Activated CD4-positive, alpha-beta T cell treated with anti-CD3 and anti-CD28 coated beads, Interleukin-2, amount 10 ng/mL, durations not matched to agents 24 days and 14 days (primary cell): ENCODE measurements at places on chromosomes 3 and 15.

DNA sequence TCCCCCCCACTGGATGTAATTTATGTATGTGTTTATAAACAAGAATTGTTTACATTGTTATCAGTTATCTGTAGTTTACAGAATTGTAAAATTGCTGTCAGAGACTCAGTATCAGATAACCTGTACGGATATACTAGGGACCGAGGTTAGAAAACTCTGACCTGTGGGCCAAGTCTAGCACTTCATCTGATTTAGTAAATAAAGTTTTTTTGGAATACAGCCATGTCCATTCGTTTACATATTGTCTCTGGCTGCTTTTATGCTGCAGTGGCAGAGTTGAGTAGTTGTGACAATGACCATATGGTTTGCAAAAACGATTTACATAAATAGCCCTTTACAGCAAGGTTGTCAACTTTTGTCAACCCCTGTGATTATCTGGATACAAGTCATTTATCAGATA is 52.6 kb downstream of the LRRC28 start:
- DNase-seq, result no peak

DNA sequence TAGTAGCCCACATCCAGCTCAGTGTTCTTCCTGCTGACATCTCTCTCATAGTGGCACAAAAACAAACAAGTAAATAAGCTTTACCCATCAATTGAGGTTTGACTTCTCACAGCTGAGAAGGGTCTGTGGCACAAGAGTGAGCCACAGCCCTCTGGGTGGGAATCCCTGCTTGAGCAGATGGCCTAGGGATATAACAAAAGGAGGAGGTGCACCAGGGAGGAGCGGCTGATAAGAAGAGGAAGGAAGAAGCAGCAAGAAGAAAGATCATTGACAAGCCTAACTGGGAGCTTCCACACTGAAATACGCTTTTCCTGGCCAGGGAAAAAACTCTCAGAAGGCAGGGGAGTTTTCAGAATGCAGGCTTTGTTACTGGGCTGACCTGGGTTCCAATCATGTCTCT is 279.8 kb downstream of the UACA start:
- DNase-seq, result no peak

- no peak for DNase-seq
These were observed 239.3 kb downstream of the SLC9A9 start for GRCh38 chr3:143608966-143609365.

GRCh38 chr3:23831517-23832394 is 26.0 kb downstream of the UBE2E1 start:
- no peak for DNase-seq

- DNase-seq, result no peak
These were observed 7.0 kb downstream of the GABRA5 start for GRCh38 chr15:26873846-26874245.

GRCh38 chr3:17092583-17092933 is 207.8 kb downstream of the PLCL2 start:
- DNase-seq, result no peak

DNA sequence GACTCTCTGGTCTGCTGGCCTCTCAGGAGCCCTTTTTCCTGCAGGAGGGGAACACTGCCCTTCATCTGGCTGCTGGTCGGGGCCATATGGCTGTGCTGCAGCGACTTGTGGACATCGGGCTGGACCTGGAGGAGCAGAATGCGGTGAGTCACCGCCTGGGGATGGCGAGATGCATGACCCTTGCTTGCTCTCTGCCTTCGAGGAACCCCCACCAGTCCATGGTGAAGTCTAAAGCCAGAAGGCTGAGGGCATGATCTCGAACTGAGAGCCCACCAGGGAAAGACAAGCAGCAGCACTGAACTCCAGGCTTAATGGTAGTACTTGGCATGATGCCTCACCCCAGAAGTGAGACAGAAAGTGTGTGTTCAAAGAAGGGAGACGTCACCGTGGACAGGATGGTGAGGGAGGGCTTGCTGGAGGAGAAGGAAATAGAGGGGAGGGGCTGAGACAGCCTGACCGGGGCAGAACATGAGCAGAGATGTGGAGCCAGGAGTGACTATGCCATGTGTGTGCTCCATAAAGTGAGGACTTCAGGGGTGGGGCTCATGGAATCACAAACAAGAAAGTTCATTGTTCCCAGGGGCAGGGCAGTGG is 19.2 kb downstream of the ANKDD1A start:
- peak; percentile 56 for DNase-seq

GRCh38 chr3:146539315-146539714 is 5.1 kb downstream of the PLSCR1 start:
- DNase-seq, result no peak

DNA sequence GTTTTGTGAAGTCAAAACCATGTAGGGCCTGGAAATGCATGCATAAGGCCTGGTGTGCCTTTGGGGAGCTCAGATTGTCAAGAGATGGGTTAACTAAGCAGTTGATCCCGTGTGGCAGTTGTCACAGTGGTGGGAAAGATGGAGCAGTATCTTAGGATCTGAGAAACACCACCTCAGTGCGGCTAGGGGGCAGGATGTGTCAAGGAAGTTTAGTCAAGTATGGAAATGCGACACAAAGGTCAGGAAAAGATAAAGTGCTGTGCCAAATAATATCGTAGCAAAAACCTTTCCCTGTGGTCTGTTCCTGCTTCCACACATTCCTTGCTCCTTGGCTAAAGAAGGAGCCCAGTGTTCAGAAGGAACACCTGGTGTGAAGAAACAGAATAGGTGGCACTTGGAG is 396.4 kb downstream of the EDEM1 start:
- DNase-seq, result no peak

DNA sequence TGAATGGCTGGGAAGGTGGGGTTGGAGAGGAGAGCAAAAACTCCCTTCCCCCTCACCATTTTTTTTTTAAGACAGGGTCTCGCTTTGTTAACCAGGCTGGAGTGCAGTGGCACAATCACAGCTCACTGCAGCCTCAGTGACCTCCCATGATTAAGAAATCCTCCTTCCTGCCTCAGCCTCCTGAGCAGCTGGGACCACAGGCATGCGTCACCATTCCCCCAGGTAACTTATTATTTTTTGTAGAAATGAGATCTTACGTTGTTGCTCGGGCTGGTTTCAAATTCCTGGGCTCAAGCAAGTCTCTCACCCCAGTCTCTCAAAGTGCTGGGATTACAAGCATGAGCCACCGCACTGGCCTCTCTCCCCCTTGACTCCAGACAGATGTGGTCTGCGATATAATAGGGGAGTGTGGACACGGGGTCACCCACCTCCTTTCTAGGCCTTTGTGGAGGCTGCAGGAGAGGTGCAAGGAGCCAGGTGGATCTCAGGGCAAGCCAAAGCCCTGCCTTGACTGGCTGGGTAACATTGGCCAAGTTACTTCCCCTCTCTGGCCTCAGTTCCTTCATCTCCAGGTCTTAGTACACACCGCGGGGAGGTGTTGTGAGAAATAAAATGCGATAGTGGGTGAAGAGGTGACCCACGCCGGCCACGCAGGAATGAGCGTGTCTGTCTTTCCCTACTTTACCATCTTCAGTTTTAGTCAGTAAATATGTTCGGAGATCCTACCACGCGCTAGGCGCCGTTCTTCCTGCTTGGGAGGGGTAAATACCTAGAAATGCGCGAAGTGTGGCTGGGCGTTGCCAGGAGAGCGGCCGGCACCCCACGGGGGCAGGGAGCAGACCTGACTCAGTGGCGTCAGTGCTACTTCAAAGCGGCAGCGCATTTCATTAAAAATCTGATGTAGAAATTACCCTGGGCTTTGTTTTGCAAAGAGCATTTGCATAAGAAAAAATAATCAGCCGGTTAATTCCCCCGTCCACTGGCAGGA is 20.2 kb upstream of the CORO2B start:
- no peak for DNase-seq

- DNase-seq, result no peak
These were observed 7.0 kb upstream of the MANF start for GRCh38 chr3:51378065-51378464.

- DNase-seq, result no peak
These were observed 10.4 kb upstream of the TRIM59 start for GRCh38 chr3:160460033-160460432.

DNA sequence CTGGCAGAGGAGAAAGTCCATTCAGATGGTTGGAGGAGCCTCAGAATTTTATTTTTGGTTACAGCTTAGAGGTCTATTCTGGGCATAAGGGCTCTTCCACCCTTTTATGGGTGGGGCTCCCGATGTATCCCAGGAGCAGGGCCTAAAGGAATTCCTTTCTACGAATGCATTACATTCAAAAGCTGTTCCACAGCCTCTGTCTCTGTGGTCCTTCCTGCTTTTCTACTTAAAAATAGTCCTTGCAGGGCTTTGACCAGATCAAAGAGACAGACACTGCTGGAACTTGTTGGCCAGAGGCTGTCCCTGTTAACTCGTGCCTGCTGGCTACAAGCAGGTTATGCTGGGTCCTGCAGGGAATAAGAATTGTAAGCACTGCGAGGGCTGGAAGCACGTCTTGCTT is 14.4 kb upstream of the NOX5 start:
- no peak for DNase-seq

- no peak for DNase-seq
These were observed 61.1 kb downstream of the SEC22A start for GRCh38 chr3:123262868-123263267.

GRCh38 chr15:53216036-53216435 is 425.9 kb upstream of the ONECUT1 start:
- DNase-seq, result no peak

GRCh38 chr15:91857772-91858171 is 4.3 kb downstream of the SLCO3A1 start:
- DNase-seq, result peak; percentile 83

- DNase-seq, result no peak
These were observed 42.8 kb downstream of the ALDH1L1 start for GRCh38 chr3:126137490-126138130.

DNA sequence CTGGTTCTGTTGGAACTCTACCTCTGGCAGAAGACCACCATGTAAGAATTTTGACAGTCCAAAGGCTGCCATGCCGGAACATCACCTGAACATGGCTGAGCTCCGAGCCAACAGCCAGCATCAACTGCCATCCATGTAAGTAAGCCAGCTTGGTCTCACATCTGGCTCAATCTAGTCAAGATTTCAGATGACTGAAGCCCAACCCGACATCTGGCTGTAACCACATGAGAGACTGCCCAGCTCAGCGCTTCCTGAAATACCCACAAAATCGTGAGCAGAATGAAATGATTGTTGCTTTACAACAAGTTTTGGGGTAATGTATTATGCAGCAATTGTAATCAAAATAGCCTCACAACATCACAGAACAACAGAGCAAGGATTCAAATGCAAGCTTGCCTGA is 32.9 kb downstream of the GHSR start:
- no peak for DNase-seq

- no peak for DNase-seq
These were observed 614.8 kb downstream of the DIPK2A start for GRCh38 chr3:144586382-144586781.

GRCh38 chr3:171965067-171965712 is 74.2 kb upstream of the FNDC3B start:
- no peak for DNase-seq

- no peak for DNase-seq
These were observed 415.9 kb upstream of the KCNMB2 start for GRCh38 chr3:178120367-178120766.

DNA sequence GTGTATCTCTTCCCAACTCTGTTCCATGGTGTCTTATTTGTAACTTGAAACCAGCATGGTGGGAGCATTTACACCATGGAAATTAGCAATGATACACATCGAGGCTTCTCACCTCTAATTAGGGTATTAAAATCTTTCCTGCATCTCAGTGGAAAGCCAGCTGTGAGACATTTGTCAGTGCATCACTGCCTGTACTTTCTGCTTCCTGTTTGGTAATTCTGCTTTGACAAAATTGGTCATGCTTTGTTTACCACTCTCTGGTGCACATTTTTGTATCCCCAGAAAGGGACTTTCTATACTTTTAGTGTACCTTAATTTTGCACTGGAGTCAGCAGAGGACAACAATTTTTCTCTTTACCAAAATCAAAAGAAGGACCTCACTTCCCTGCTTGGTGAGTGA is 402.1 kb downstream of the PDCD6IP start:
- no peak for DNase-seq

DNA sequence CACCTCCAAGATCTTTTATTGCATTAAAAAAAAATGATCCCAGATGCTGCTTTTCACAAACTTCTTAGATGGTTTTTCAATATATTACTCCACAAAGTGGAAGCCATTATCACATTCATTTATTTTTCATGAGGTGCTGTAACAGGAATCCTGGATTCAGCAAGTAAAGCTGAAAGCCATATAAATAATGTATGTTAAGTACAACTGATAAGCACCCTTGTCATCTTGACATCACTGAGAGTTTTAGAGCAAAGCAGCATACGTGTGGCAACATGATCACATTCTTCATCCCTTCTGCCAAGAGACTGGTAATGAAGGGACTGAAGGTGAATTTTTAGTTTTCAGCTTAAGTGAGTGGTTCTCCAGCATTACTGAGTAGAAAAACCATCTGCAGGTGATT is 44.9 kb upstream of the LRRFIP2 start:
- DNase-seq, result no peak

GRCh38 chr3:66320390-66320789 is 99.6 kb downstream of the SLC25A26 start:
- no peak for DNase-seq

DNA sequence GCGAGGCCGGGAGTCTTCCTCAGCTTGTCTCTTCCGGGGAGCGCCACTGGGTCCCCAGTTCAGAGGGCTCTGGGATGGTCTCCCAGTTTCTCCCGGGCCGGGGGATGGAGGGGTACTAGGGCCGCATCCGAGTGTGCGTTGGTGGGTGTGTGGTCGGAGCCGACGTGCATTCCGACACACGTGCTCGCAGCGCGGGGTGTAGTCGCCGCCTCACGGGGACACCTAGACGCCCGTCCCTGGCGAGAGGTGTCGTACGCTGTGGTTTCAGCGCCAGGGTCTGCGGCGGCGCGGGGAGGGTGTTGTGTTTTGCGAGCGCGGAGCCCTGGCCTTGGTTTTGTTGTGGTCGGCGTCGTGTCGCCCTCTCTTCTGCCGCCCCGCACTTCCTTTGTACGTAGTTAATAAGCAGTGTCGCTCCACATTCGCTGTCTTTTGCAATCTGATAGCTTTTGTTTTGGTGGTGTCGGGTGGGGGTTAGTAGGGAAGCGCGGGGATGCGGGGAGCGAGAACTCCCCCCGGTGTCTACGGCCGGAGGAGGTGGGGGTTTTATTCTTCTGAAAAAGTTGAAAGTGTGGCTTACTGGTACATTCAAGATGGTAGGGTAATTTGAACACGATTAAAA is 2.2 kb downstream of the IGF1R start:
- peak; percentile 86 for DNase-seq

DNA sequence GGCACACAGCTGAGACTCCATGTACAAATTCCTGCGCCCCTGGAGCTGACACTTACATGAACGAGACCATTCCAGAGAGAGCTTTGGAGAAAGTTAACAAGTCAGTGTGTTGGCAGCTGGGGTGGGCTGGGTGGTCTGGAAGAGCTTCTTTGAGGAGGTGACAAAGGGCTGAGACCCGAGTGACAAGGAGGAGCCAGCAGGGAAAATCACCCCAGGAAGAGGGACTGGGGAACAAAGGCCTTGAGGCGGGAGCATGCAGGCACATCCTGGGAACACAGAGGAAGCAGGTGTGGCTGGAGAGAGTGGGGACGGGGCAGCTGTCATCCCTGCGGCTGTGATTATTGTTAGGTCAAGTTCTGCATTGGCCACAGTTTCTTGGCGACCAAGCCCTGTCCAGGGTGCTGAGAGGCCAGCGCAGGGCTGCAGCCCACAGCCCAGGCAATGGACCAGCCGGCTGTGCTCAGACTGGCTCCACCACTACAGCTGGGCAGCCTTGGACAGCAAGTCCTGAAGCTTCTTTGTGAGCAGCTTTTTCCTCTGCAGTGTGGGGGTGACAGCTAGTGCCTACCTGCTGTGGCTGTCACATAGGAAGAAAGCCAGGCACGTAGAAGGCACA is 34.2 kb upstream of the PRR23E start:
- DNase-seq, result no peak
